ENCODE measurements at places on chromosomes 4 and X.

GRCh38 chrX:47500554-47500953, 17.5 kb upstream of the ZNF41 start:
- H3K36me3 ChIP-seq: no peaks in the 10 kb centered on the region
- H3K27ac ChIP-seq: no peak overlapping the region
- peaks cover 2% of the 10 kb centered on the region for H3K27me3 ChIP-seq
- no peak for DNase-seq
- no peak overlapping the region for H3K4me3 ChIP-seq

DNA sequence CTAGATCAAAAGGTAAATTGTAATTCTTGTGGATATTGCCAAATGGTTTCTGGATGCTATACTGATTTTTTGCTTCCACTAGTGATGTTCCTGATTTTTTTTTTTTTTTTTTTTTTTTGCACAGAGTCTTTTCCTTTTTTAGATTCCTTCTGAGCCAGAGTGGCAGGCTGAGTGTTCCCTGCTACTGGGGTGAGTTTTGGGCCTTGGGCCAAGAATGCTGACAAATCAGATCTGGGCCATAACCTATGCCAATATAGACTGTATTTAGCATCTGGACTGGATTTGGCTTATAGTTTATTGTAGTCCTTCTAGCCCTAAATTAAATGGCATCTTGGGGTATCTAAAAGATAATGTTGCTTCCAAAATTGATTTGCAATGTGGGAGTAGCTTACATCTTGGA, 52.8 kb downstream of the REPS2 start:
- no peaks in the 10 kb centered on the region for H3K36me3 ChIP-seq
- no peak overlapping the region for H3K27ac ChIP-seq
- H3K27me3 ChIP-seq: peaks cover 5% of the 10 kb centered on the region
- H3K4me1 ChIP-seq: peaks cover 8% of the 10 kb centered on the region

DNA sequence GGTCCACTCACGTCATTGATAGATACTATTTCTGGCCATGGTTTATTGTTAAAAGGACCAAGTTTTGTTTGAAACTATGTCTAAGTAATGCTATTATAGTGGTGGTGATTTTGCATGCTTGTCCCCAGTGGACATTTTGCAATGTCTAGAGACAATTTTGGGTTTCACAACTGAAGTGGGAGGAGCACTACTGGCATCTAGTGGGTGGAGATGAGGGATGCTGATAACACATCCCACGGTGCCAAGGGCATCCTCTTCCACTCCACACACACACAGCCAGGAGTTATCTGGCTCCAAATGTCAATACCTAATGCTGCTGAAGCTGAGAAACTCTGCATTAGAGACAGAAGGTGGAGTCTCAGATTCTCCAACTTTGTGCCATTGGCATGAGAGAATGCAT, 131.2 kb downstream of the FRMPD4 start:
- no peaks in the 10 kb centered on the region for H3K27me3 ChIP-seq
- no peaks in the 10 kb centered on the region for H3K4me1 ChIP-seq
- no peaks in the 10 kb centered on the region for H3K36me3 ChIP-seq
- H3K27ac ChIP-seq: no peak overlapping the region
- no peak for DNase-seq

- no peaks in the 10 kb centered on the region for H3K4me1 ChIP-seq
- no peaks in the 10 kb centered on the region for H3K27me3 ChIP-seq
- H3K27ac ChIP-seq: no peak overlapping the region
Measured at GRCh38 chr4:11799196-11799595, 370.5 kb upstream of the HS3ST1 start.

GRCh38 chrX:30220661-30221060, 5.3 kb downstream of the MAGEB2 start:
- H3K27ac ChIP-seq: no peak overlapping the region
- H3K4me3 ChIP-seq: no peak overlapping the region
- DNase-seq: no peak
- H3K4me1 ChIP-seq: no peaks in the 10 kb centered on the region

DNA sequence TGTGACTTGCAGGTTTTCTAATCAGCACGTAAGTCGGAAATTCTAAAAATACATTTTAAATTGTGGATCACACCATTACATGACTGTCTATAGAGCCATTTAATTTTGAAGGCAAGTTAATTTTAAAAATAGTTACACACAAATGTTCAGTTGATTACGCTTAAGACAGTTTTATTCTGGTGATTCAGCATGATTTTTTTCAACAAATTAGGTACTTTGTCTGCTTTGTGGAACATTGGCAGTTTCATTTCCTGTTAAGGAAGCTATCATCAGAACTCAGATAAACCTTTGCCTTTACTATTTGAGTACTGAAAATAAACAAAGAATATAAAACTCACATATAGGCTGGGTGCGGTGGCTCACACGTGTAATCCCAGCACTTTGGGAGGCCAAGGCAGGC, 19.5 kb downstream of the SAT1 start:
- peaks cover 6% of the 10 kb centered on the region for H3K4me1 ChIP-seq
- no peak overlapping the region for H3K4me3 ChIP-seq
- no peaks in the 10 kb centered on the region for H3K27me3 ChIP-seq
- H3K27ac ChIP-seq: no peak overlapping the region
- no peak for DNase-seq
- H3K36me3 ChIP-seq: no peaks in the 10 kb centered on the region

DNA sequence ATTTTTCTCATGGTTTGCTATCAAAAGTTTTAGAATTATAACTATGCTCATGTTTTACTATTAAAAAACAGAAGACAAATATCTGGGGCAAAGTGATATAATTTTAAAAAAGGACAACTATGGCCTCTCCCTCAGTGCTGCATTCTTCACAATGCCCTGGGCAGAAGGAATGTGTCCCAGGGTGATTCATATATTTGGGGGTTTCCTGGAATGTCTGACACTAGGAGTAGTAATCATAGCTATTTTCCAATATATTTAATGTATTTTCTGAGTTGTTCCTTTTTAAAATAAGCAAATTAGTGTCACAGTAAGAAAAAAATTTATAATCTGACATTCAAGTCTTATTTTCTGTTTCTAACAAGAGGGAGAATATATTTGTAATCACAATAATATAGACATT, 281.7 kb downstream of the UNC5C start:
- no peak overlapping the region for H3K27ac ChIP-seq
- no peaks in the 10 kb centered on the region for H3K4me1 ChIP-seq
- no peaks in the 10 kb centered on the region for H3K36me3 ChIP-seq
- H3K27me3 ChIP-seq: no peaks in the 10 kb centered on the region
- no peak for DNase-seq

DNA sequence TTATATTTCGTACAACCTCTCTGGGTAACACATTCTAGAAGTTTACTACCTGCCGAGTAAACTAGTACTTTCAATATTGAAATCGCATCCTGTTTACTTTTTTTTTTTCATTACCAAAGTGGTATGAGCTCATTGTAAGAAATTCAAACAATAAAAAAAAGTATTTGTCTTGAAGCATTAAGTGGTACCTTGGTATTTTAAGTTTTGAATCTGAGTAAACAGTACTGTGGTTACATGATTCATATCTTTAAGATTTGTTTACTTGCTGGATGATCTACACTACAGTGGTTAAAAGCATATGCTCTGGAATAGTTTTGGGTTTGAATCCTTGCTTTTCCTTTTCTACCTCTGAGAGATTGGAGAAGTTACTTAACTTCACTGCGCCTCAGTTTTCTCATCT, 3.8 kb upstream of the MMGT1 start:
- peaks cover 32% of the 10 kb centered on the region for H3K4me1 ChIP-seq
- H3K36me3 ChIP-seq: peaks cover 8% of the 10 kb centered on the region
- DNase-seq: no peak
- H3K27ac ChIP-seq: no peak overlapping the region
- H3K27me3 ChIP-seq: peaks cover 3% of the 10 kb centered on the region

DNA sequence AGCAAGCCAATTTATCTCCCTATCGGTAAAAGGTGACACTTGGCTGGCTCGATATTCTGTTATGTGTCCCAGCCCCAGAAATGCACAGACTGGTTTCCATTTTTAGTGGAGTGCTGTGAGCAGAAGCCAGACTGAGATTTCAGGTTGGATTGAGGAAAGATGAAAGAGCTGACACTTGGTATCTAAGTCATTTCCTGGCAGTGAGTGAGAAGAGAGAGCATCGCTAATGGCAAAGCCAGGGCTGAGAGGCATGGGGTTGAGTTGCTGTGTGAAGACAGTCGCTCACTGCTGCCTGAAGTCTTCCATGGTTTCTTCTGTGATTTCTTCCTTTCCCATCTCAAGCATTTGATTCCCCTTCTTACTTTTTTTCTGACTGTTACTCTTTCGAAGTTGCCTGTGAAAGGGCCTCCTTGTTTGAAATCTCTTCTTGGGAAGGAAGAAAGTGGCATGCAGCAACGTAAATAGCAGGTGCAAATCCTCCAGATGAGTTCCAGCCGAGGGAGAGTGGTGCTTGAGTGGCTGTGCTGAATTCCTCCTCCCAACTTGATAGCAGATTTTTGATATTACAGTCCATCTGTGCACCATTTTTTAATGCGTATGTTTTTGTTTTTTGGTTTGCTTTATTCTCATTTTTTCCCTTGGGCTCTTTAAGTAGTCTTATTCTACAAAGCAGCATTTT, 109.2 kb upstream of the LIMCH1 start:
- H3K27ac ChIP-seq: no peak overlapping the region
- no peak for DNase-seq
- no peaks in the 10 kb centered on the region for H3K36me3 ChIP-seq
- H3K27me3 ChIP-seq: no peaks in the 10 kb centered on the region

- no peak overlapping the region for H3K4me3 ChIP-seq
- H3K4me1 ChIP-seq: peaks cover 4% of the 10 kb centered on the region
- H3K27me3 ChIP-seq: no peaks in the 10 kb centered on the region
- H3K36me3 ChIP-seq: peaks cover 2% of the 10 kb centered on the region
- no peak overlapping the region for H3K27ac ChIP-seq
Measured at GRCh38 chrX:102765809-102766208, 45.3 kb downstream of the GPRASP3 start.

All from T-helper 2 cell treated with Interferon-gamma antibody and Interleukin-4, amounts not matched to agents 5 μg/mL and 100 μg/mL, for 36 hours (primary cell).